Activated T-helper 1 cell treated with anti-CD3 and anti-CD28 coated beads, Interleukin-12 subunit alpha, Interleukin-12 subunit beta, Interleukin-2, Interleukin-4 antibody, amounts not matched to agents 30 ng/mL and 10 ng/mL and 1 ng/mL, durations not matched to agents 14 hours and 24 hours and 36 hours (primary cell): ENCODE measurements at places on chromosomes 3 and 15.

- DNase-seq: no peak
Measured at GRCh38 chr15:58454950-58455401, 23.2 kb downstream of the LIPC start.

DNA sequence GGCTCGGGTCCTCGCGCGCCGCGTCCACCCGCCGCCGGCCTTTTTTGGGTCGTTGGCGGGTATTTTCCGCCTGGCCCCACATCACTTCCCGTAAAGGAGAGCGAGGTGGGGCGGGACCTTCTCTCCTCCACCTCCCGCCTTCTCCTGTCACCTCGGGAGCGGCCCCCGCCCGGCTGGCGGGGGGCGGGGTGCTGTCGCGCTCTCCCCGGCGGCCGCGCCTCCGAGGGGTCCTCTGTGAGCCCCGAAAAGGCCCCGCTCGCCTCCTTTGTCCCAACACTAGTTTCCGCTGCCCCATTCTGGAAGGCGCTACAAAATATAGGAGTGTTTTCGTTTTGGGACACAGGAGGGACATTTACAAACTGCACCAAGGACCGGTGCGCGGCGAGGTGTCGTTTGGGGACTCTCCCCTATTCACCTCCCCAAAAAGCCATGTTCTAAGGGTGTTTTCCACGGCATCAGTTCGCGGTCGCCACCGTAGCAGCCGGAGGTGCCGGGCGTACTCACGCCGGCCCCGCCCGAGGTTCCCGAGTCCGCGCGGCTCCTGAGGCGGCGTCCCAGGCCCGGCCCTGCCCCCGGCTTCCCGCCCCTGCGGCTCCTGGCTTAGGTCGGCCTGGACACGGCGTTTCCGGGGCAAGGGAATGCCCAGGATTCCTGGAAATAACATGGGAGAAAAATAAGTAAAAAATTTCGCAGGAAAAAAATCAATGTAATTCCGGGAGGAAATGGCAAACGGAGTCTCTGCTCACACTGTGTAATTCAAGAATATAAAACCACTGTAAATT, at the start of gene RAB27A:
Gene RAB27A (minus strand): TSS at position 68 of the 782 bp plus-strand sequence. CDS start 54,879 bp downstream, outside the sequence.
- DNase-seq: peak; percentile 80

DNA sequence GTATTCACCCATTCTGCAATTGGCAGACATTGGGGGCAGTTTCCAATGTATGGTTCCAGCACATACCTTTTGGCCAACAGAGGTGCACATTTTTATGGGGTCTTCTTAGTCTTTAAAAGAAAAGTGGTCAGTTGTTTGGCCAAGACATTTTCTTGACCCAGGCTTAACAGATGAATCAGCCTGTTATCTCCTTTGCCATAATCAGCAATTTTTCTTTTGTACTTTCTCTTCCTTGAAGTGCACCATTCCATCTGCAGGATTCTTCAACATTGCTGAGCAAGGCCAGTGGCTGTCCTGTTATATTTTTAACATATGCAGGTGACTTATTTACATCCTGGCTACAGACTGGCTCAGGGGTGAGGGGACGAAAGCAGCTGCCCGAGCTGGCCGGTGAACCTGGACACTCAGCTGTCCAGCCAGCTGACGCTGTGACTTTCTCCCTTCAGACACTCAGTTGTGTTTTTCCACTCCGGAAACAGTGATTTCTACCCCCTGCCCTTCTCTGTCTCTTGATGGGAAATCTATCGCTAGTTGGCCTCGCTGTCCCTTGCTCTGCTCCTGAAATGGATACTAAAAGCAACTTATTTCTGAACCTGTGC, 96.5 kb upstream of the TNFAIP8L3 start:
- DNase-seq: no peak

DNA sequence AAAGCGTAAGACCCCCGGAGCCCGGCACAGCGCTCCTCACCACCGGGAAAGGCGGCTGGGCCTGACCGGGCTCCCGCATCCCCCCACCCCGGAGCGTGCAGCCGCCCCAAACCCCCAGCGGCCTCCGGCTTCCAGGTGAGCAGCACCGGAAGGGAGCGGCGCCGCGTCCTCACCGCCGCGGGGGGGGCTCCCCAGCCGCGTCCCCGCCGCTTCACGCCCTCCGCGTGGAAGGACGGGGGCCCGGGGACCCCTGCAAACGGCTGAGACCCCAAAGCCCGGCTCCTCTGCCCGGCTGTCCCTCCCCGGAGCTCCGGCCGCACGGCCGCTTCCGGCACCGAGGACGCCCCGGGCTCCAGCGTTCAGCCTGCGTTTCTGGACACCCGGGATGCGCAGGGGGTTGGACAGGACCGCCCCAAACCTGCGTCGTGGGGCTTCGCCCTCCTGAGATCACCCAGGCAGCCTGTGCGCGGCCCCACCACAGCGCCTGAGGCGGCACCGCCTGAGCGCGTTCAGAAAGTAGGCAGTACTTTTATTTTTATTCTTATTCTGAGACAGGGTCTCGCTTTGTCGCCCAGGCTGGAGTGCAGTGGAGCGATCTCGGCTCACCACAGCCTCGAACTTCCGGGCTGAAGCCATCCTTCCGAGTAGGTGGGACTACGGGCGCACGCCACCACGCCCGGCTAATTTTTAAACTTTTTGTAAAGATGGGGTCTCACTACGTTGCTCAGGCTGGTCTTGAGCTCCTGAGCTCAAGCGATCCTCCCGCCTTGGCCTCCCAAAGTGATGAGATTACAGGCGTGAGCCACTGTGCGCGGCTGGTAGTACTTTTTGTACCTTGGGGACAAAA, 51.6 kb upstream of the BLM start:
- peak; percentile 51 for DNase-seq

DNA sequence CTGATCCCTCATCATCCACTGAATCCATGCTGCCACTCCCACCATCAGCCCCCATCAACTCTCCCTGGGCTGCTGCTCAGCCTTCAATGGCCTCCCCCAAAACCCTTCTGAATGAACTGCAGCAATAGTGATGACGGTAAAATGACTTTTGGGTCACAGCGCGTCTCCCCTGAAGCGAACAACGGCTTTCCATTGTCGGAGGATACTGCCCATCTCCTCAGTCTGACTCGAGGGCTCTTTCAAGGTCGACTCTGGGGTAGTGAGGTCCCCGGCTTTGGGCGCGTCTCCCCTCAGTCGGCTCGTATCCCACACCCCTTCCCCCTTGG, 57.2 kb upstream of the ZBTB38 start:
- no peak for DNase-seq

GRCh38 chr3:99324636-99325203, 313.7 kb upstream of the COL8A1 start:
- DNase-seq: no peak

DNA sequence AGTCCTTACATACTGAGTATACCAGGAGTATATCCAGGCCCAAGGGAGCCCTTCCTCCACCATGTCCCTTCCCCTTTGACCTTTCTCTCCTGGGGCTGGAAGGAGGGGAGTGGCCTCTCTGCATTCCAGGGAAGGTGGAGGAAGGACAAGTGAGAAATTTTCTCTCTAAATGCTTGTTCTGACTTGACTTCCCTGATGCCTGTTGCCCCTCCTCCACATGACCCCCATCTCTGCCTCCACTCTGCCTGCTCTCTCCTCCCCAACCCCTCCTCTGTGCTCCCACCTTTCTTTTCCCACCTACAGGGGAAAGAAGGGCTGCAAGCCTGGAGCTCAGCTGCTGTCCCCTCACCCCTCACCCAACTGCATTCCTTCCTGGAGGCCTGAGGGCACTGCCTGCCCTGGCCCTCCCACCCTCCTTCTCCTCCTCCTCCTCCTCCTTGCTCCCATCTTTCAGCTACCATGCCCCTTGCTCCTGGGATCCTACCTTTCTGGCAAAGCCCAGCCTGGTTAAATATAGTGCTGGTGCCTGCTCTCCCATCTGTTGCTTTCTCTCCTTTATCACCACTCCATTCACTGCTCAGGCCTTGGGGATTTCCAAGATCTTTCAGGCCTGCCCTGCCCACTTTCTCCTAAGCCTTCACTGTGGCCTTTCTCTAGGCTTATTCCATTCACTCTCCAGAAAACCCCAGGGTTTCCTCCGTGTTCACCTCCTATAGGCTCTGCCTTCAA, 8.5 kb upstream of the DAG1 start:
- DNase-seq: no peak

DNA sequence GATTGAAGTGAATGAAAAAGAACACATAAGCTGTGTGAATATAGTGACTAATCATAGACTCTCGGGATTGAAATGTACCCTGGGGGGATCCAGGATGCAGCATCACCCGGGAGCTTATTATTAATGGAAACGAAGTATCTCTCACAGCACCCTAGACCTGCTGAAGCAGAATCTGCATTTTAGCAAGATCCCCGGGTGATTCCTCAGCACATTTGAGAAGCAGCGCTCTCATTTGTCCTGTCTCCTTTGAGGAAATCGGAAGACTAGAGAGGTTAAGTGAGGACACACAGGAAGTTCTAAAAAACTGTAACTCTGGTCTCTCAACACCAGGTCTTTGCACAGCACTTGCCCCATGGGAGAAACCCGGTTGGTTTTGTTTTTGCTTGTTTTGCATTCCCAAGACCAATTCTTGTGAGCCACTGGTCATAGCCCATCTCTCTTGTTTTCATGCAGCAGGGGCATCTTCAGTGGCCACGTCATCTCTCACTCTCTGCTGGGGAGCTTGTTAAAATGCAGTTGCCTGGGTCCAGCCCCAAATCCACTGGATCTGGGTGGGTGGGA, 30.2 kb downstream of the ZNF710 start:
- no peak for DNase-seq

DNA sequence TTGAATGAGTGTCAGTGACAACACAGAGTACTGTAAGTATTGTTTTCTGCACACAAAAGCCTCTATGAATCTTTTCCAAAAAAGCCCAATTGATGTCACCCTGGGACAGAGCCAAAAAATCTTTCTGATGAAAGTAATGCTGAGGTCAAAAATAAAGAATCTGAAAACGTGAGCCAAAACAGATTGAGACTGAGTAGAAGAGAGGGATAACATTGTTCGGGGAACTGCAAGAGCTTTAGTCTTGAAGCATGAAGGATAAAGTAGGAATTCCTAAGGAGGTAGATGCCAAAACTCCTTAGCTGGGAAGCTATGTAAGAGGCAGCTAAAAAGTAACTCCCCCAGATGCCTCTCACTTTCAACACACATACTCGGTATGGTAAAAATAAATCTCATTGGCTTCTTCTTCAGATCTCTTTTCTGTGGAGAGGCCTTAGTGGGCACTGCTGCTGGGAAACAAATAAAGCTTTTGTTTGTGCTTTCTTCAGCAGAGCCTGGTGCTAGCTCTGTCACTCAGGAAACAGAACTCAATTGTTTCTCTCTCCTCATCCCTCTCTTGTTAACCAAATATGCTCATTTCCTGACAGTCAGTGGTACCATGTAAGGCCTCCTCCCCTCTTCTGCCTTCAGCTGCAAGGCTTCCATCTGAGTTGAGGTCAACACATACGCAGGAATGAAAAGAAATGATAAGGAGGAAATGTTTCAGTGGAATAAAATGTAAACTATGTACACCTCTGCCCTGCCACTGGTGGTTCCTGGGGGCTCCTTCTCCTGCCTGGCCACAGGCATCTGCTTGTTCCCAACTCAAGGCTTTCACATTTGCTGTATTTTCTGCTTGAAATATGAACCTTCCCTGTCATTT, 58.1 kb downstream of the CD200 start:
- DNase-seq: peak; percentile 8

GRCh38 chr3:13072600-13073325, 466 bp downstream of the IQSEC1 start:
- no peak for DNase-seq

- DNase-seq: no peak
Measured at GRCh38 chr3:11275926-11276325, 3.7 kb downstream of the ATG7 start.

DNA sequence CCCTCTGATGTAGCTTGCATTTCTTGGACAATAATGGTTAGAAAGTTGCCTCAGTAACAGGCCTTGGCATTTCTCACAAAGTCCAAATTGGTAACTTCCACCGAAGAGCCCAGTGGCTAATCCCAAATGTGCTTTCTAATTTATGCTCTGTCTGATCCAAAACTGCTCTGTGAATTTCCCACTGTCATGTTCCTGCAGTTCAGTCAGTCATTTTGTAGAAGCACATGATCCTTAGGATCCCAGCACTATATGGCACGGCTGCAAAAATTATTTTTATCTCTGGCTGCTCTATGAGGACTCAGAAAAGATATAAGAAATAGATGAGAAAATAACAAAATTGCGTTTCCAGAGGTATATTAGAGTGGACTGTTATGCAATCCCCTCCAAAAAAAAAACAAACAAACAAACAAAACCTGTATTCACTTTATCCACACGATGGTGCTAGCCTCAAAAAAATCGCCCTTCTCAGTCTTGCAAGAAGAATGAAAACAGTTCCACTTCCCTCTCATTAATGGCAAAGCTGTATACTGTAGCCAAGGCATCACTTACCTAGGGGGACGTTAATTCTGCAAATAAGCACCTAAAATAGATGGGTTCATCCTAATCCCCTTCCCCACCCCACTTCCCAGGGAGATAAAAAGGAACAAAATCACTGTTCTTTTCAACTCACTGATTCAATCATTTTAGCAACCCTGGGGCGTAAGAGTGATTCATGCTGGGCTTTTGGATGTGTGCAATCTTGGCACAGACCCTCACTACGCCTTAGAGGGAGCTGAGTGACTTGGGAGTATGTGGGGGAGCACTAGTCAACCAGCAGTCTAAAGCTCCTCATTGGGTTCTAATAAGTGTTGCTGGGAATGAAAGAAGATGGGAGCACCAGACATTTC, 61.3 kb downstream of the TMCO5A start:
- DNase-seq: no peak

DNA sequence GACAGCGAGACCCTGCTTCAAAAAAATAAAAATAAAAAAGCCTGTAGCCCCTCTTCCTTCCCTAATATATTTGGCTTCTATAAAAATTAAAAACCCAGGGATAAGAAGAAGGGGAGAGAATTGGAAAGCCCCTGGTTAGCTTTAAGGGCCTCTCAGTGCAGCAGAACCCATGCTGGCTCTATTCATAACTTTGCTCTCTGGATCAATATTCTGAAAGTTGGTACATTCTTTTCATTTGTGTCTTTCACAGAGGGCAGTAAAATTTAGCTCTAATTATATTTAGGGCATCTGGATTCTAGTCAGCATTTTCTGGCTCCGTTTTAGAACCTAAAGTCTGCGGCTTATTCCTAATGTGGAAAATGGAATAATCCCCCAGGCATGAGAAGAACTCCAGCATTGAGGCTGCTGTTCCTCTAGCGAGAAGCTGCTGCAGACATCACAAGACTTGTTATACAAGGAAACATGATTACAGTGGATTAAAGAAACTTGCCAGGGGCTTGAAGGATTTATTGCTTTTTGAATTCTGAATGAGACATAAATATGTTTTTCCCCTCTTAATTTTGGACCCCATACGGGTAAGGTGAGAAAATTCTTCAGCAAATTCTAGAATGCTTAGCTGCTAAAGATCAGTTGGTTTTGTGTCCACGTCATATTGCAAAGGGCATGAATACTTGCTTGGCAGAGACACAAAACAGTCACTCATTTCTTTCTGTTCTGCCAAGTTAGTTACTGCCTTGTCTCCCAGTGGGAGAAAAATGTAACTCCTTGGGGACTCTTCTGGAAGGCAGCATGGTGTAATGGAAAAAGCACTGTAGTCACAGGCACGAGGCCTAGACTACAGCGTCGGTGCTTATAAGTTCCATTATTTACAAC, 177.7 kb downstream of the VGLL4 start:
- DNase-seq: no peak

GRCh38 chr15:74291101-74292071, 55.3 kb downstream of the CCDC33 start:
- peak; percentile 65 for DNase-seq

GRCh38 chr3:45965253-45965652, 22.0 kb downstream of the CXCR6 start:
- no peak for DNase-seq
